ENCODE measurements at places on chromosomes 2 and 18. TPM values are rescaled to one million over a fixed set of nuclear protein-coding genes. Genes with fewer than 3 reads are reported as not detected.

RAPGEF4 gene
- 1.9 TPM for total RNA-seq

ABCB11 gene
- total RNA-seq: not detected

SLC11A1 gene
- 0.14 TPM for total RNA-seq

SNORC gene
- total RNA-seq: 0.92 TPM

All from smooth muscle cell of bladder (primary cell).